Natural killer cell treated with Interleukin-12 subunit alpha and Interleukin-12 subunit beta and Interleukin-15 and Interleukin-18, amount 100 ng/mL, for 72 hours (primary cell): ENCODE measurements at places on chromosomes 7 and 10. TPM values are rescaled to one million over a fixed set of nuclear protein-coding genes. Genes with fewer than 3 reads are reported as not detected.

DNA sequence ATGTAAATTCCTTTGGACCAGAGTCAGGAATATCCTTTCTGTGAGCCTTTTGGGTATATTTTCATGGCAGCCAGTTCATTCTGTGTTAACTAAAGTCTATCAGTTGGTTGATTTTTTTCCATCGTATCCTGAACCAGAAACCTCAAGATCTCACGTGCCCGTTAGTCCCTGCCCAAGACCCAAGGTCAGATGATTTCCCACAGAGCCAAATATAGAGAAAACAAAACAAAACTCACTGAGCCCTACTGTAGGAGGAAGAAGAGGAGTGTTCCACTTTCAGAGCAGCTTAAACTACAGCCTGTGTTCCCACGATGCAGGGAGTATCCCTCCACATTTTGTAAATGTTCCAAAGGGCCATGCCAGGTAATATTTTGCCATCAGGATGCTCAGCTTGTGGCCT is 96.0 kb upstream of the ADO start:
- H3K27ac ChIP-seq = peak overlapping the region; percentile 20
- H3K4me1 ChIP-seq = peaks cover 13% of the 10 kb centered on the region
- no peaks in the 10 kb centered on the region for H3K27me3 ChIP-seq
- H3K4me3 ChIP-seq = no peak overlapping the region
- no peak for DNase-seq

Gene ZPBP
- total RNA-seq = not detected

GRCh38 chr7:152902054-152902453 is 142.5 kb downstream of the ACTR3B start:
- no peak overlapping the region for H3K4me3 ChIP-seq
- no peak overlapping the region for H3K27ac ChIP-seq

Gene SAMD9L
- 45.6 TPM for total RNA-seq

Gene CFAP70
- 0.50 TPM for total RNA-seq

DNA sequence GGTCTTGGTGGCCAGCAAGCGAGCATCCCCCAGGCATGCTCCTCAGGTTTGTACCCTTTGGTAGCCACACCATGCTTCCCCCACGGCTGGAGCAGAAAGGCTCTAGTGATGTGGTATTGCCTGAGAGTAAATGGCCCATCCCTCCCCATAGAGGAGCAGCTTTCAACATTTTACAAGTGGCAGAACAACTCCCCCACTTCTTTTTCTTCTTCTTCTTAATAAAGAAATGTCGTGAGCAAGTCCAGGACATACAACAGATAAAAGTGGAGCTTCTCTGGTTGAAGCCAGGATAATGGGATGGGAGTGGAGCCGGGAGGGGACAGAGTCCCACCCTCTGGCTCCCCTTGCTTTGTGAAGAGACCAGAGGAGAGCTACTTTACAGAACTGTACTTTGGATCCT is 131.5 kb downstream of the ANLN start:
- peak overlapping the region; percentile 75 for H3K27ac ChIP-seq
- no peaks in the 10 kb centered on the region for H3K27me3 ChIP-seq
- H3K36me3 ChIP-seq = peaks cover 19% of the 10 kb centered on the region
- H3K4me1 ChIP-seq = peaks cover 48% of the 10 kb centered on the region
- no peak for DNase-seq
